ENCODE measurements at places on chromosomes 6 and 20. TPM values are rescaled to one million over a fixed set of nuclear protein-coding genes. Genes with fewer than 3 reads are reported as not detected.

The WFDC10B gene
- total RNA-seq, result 1.9 TPM

The TRIM31 gene
- 0.78 TPM for total RNA-seq

- DNase-seq, result no peak
Measured at GRCh38 chr6:140052736-140053729, 678.6 kb upstream of the CITED2 start.

The GRIK2 gene
- 1.8 TPM for total RNA-seq

GRCh38 chr6:75776461-75776860 lies 27.4 kb downstream of the MYO6 start:
- DNase-seq, result no peak

DNA sequence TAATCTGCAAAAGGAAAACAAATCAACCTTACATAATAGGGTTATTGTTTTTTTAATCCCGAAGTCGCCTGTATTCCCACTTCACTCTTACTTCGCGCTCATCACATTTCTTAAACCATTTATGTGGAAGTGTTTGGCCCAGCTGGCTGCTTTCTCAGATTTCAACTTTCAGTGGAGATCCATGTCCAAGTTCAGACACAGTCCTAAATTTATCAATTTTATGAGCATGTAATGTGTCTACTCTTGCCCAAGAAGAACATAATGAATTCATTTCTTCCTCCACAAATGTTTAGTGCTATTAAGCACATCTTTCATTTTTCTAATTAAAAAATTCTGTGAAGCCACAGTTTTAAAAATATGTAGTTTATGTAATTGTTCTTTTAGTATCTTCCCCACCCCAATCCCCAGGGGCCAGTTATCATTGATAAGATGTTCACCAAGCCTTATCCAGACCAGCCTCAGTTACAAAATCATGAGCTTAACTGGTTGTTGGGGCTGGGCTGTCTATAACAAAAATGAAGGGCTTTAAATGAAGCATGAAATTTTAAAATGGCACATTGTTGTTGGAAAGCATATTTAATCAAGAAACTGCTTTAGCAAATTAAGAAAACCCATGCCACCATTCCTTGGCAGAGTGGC lies 151.7 kb downstream of the UST start:
- no peak for DNase-seq

DNA sequence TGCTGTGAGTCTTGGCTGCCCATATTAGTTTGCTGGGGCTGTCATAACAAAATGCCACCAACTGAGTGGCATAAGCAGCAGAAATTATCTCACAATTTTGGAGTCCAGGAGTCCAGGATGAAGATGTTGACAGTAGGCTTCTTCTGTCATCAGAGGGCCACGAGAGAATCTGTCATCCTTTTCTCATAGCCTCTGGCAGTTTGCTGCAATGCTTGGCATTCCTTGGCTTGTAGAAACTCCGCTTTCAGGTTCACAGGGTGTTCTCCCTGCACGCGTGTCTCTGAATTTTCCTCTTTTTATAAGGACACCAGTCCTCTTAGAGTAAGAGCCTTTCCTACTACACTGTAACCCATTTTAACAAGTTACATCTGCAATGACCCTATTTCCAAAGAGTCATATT lies 838.4 kb downstream of the TFAP2A start:
- DNase-seq, result no peak

DNA sequence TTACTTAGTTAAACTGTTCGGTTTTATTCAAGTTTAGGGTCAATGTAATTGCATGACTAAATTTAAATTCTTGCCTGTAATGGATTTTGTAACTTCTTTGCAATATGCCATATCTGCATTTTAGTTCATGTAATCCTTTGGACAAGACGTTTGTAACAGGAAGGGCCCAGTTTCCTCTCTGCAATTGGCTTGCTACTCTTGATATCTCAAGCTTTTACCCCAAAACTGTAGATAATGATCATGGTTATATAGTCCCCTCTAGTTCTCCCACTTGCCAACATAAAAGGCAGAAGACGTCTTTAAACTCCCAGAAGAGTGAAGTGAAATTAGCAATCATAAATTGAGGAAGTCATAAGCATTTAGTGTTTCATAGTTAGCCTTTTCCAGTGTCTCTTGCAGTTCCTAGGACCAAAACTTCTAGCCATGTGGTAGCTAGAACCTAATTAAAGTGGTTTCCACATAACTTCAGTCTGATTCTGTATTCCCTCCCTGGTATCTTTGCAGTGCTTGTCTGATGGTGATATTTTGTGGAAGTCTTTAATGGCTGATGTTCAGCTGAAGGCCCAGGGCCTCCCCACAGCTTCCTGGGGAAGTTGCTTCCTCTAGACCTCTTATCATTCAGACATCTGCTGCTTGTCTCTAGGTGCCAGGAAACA lies 117.8 kb upstream of the SUPT3H start:
- no peak for DNase-seq

GRCh38 chr20:59047938-59048680 lies 5.5 kb upstream of the PRELID3B start:
- DNase-seq, result no peak

GRCh38 chr20:42191140-42191860 lies 573.1 kb upstream of the CHD6 start:
- DNase-seq, result no peak

- no peak for DNase-seq
Measured at GRCh38 chr6:3039384-3039783, 28.9 kb upstream of the RIPK1 start.

DNA sequence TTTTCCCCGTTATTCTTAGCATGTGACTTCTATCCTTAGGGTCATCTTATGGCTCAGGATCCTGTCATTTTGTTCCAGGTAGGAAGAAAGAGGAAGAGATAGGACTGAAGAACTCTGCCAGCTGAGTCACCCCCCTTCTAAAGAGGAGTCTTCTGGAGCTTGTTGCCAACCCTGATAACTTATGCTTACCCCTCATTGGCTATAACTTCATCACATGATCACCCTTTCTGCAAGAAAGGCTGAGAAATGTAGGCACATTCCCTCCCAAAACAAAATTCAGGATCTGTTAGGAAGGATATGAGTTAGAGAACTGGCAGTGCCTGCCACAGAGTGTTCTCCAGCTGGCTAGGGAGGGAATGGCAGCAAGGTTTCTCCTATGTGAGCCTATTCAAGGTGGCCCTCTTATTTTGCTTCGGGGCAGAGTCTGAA lies 35.6 kb downstream of the ARFGEF2 start:
- no peak for DNase-seq

GRCh38 chr6:35489995-35490791 lies 6.7 kb downstream of the TEAD3 start:
- peak; percentile 92 for DNase-seq

Measured in ureter (tissue), 1 donor.